ENCODE measurements at places on chromosomes 2 and 18.

DNA sequence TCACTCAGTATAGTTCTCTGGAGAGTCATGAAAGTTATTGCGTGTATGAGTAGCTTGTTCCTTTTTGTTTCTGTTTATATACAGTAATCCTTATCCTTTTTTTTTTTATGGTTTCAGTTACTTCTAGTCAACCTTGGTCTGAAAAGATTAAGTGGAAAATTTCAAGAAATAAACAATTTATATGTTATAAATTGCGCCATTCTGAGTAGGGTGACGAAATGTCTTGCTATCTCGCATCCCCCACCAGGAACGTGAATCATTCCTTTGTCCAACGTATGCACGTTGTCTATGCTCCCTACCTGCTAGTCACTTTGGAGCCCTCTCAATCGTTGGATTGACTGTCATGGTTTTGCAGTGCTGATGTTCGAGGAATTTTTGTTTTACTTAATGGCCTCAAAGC lies 60.4 kb downstream of the FAM117B start:
- no peak for DNase-seq

DNA sequence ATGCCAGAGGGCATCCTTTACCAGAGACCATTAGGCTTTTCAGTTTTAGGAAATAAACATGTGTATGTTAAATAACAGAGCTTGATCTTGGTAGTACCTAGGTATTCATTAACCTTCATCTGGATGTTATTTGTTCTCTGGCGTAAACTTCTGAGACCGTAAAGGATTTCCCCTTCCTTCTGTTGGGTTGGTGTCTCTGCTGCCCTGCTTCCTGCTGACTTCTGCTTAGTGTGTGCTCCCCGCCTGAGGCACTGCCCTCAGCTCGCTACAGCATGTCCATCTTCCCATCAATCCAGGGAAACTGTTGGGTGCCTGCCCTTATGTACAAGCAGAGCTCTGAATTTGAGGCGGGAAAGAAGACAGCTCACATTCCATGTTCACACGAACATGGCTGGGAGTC lies 177.9 kb downstream of the TPGS2 start:
- DNase-seq = no peak

DNA sequence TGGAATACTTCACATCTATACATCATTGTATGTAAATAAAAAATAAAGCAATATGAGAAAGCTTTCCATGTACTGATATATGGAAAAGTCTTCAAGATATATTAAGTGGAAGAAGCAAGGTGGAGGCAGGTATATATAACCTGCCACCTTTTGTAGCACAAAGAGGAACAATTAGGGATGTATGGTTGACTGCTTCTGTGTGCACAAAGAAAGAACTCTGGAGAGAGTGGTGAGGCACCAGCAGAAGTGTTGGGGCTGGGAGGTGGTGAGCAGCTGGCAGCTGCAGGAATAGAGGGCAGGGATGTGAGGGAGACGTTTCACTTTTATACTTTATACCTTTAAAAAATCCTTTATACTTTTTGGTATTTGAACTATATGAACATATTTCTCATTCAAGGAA lies 26.1 kb downstream of the KIF5C start:
- no peak for DNase-seq

DNA sequence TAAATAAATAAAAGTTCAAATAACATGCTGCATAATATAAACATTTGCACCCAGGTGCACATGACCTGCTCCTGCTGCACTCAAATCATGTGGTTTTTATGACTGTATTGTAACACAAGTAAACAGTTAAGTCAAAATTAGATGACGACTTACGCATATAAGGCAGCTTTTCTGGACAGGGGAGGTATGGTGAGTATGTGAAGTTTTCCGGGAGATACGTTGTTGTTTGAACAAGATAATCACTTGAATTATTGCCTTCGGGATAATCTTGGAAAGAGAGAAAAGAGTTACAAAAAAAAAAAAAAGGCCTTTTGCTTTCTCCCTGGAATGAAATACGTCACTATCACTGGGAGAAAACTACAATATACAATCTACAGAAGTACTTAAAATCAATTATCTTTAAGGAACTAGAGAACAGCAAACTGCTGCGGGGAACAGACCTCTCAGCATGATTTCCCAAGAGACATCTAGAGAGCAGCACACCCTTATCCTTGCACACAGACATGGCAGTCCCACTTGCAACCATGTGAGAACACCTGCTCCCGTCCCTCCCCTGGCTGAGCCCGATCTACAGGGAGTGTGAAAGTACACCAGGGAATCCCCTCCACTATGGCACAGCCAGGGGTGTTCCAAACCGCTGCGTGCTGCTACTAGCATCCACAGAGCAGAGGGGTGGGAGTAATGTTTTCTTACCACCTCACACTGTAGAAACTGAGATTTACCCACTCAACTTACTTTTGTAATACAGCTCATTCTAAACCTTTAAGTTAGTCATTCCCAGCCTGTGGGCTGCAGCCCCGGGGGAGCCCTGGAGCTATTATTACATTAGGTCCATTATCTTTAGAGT lies 26.3 kb downstream of the B4GALT6 start:
- DNase-seq = no peak

- DNase-seq = no peak
Observed at GRCh38 chr2:235274023-235274422, 219.8 kb upstream of the AGAP1 start.

- DNase-seq = no peak
Observed at GRCh38 chr2:10331702-10332401, 29.1 kb downstream of the HPCAL1 start.

- peak; percentile 52 for DNase-seq
Observed at GRCh38 chr2:56483081-56483480, 299.3 kb downstream of the CCDC85A start.

DNA sequence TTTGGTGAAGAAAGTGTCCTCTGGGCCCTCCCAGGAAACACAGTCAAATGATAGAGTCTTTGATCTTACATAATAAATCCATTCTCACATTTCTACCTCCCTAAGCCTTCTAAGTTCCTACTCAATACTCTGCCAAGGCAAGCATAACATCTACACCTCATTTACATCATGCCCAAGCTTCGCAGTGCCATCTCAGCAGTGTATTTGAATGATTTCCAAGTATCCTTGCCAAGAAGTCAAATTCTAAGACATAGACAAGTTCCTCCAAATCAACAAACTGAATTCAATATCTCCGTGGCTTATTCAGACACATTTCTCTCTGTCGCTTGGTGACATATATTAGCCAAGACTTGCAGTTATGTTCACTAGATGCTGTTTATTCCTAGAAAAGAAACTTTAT lies 8.1 kb upstream of the MLPH start:
- DNase-seq = no peak

- peak; percentile 45 for DNase-seq
Observed at GRCh38 chr2:13676269-13676668, 956.2 kb upstream of the LRATD1 start.

DNA sequence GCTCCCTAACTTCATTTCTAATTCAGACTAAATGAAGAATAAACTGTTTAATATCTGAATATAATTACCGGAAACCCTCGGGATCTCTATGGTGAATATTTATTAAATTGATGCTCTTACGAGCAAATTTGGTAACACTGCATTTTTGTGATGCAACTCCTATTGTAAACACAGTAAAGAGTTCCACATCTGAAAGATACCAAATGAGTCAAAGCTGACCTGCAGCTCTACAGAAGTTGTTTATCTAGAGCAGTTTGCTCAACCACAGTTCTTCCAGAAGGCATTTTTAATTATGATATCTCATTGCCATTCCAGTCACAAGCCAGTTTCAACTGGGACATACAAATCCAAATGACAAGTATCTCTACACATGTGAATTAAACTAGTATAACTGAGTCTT lies 129.7 kb downstream of the PKP4 start:
- DNase-seq = peak; percentile 70

GRCh38 chr2:14967729-14968128 lies 335.2 kb downstream of the LRATD1 start:
- DNase-seq = no peak

GRCh38 chr2:135279209-135279608 lies 227.1 kb downstream of the RAB3GAP1 start:
- DNase-seq = no peak

- no peak for DNase-seq
Observed at GRCh38 chr18:70559446-70559845, 270.6 kb downstream of the SOCS6 start.

- DNase-seq = peak; percentile 25
Observed at GRCh38 chr2:238061315-238062202, 758 bp downstream of the SCLY start.

GRCh38 chr2:154978244-154978643 lies 279.7 kb downstream of the KCNJ3 start:
- DNase-seq = no peak

- DNase-seq = no peak
Observed at GRCh38 chr2:65846989-65847678, 414.7 kb upstream of the SPRED2 start.

- no peak for DNase-seq
Observed at GRCh38 chr2:127187831-127188230, 32.3 kb downstream of the CYP27C1 start.

DNA sequence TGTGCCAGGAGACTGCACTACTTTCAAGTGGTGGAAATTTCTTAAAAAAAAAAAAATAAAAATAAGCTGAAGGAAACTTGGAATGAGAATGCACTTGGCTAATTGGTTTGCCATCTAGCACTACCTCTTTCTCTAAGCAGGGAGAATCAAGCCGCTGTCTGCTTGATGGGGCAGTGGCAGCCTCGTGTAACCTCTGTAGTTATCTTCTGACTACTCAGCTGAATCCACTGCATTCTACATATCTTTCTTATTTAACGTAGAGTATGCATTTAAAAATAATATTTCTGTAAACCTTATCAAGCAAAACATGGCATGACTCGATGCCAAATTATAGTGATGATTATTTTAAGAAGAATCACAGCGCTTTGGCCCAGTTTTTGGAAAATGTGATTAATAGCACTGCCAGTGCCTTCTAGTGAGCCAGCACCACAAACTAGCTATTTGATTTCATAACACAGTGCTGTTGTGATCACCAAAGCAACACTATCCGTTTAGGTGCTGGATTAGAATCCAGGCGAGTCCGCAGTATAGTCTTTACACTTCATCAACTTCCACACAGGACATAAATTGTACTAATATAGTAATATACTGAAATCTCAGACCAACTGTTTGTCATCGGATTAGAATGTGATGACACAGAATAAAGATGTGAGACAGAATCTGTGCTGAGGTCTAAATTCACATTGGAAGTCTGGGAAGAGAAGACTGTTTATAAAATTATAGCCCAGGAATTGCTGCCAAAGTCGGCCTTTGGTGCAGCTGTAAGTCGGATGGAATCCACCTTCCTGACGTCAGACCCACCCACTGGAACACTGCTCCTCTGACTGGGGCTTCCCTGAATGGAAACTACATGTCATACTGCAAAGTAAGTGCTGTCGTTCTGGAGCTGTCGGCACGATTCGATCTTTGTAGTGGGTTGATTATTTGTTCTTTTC lies 136.5 kb upstream of the ETAA1 start:
- peak; percentile 99 for DNase-seq

GRCh38 chr2:53793261-53793660 lies 6.4 kb downstream of the ERLEC1 start:
- no peak for DNase-seq

DNA sequence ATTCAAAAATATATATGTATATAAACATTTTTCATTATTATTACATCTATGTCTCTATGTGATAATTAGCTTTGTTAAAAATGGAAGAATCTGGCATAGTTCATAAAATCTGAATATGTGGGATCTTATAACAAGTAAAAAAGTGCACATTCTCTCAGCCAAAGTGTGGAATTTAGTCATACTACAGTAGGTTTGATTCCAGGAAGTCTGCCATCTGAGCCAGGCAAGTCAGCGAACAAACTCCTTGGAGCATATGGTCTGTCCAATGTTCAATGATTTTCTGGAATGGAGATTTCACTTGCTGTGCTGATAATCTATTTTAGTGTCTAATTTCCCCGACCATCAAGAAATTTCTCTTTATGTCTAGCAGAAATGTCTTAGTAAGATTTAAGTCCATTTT lies 1033.2 kb upstream of the NXPH2 start:
- DNase-seq = no peak

- no peak for DNase-seq
Observed at GRCh38 chr2:26000561-26001082, 18.3 kb upstream of the KIF3C start.

DNA sequence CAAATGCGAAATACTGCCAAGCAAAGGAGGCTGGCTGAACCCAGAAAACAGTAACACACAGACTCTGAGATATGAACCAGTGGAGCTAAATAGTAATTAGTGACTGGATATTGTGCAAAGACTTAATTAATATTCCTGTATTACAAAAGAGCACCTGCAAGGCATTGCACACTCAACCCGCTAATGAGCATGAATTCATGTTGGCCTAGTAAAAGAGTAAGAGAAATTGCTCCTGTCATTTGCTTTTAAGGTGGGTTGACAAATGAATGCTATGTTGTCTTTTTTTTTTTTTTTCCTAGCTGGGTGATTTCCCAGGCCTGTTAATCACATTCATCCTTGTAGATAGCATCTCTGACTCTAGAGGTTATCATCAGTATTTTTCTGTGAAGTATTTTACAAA lies 87.0 kb upstream of the CERS6 start:
- no peak for DNase-seq

- peak; percentile 37 for DNase-seq
Observed at GRCh38 chr18:21000667-21001066, 110.9 kb downstream of the ROCK1 start.

DNA sequence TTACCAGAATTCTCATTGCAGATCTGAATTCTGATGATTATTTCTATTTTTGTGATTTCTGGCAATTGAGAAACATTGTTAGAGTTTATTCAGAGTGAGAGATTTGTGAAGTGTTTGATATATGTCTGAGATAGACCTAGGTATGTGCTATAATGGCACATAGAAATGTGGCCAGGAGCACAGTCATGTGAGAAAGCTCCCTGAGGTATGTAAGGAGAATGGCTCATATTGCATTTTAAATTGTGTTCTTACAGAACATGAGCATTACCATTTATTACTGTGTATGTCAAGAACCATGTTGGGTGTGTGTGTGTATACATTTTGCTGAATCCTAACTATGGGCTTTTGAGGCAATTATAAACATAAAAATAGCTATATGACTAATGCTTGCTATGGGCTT lies 101.2 kb downstream of the RAPGEF4 start:
- no peak for DNase-seq

DNA sequence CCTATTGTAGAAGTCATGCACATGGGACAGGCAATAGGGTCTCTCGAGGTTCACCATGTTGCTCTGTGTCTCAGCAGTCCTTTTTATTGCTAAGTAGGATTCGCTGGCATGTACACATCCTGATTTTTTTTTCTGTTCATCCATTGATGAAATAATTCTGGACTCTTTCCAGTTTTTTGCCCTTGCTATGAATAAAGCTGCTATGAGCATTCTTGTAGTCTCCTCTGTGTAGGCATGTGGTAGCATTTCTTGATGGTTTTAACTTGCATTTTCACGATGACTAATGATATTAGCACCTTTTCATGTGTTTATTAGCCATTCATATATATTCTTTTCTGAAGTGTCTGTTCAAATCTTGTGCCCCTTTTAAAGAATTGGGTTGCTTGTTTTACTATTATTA lies 65.8 kb upstream of the EDAR start:
- no peak for DNase-seq

DNA sequence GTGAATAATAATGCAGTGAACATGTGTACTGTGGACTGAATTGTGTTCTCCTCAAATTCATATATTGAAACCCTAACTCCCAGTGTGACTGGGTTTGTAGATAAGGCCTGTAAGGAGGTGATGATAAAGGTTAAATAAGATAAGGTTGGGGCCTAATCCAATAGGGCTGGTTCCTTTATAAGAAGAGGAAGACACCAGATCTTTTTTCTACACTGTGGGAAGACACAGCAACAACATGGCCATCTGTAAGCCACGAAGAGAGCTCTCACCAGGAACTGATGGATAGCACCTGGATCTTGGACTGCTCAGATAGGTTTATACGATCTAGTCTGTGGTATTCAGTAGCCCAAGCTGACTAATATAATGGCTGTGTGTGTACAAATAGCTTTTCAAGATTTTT lies 66.8 kb downstream of the BMPR2 start:
- no peak for DNase-seq

Data from AG10803 (cell line).